Endothelial cell of umbilical vein (primary cell): ENCODE measurements at places on chromosomes 13 and 19. TPM values are rescaled to one million over a fixed set of nuclear protein-coding genes. Genes with fewer than 3 reads are reported as not detected.

The EID2 gene
- total RNA-seq = 17.4 and 19.2 TPM in 2 replicates

The ZSCAN4 gene
- total RNA-seq = not detected in 2 replicates

The ZNF112 gene
- 4.6 and 7.5 TPM in 2 replicates for total RNA-seq

The FLT1 gene
- 104 and 178 TPM in 2 replicates for total RNA-seq

The COMP gene
- not detected in 2 replicates for total RNA-seq

The GNA15 gene
- not detected in 2 replicates for total RNA-seq

The ZNF99 gene
- not detected in 2 replicates for total RNA-seq

The TPTE2 gene
- total RNA-seq = not detected in 2 replicates

The DCT gene
- total RNA-seq = not detected in 2 replicates

The IL17D gene
- 4.9 and 6.1 TPM in 2 replicates for total RNA-seq

The TEX26 gene
- not detected in 2 replicates for total RNA-seq

The OVOL3 gene
- total RNA-seq = not detected in 2 replicates

The THSD1 gene
- total RNA-seq = 25.2 and 25.4 TPM in 2 replicates

The KLK12 gene
- not detected in 2 replicates for total RNA-seq

The AXL gene
- 151 and 172 TPM in 2 replicates for total RNA-seq

The TGFBR3L gene
- total RNA-seq = 1.2 TPM in 1 of 2 replicates, not detected in the other

The PLEKHA4 gene
- 4.9 and 10.1 TPM in 2 replicates for total RNA-seq

The C19orf38 gene
- total RNA-seq = not detected in 2 replicates

The GTF2F1 gene
- total RNA-seq = 56.4 and 58.2 TPM in 2 replicates

The PALM3 gene
- total RNA-seq = 0.31 TPM in 1 of 2 replicates, not detected in the other

The JSRP1 gene
- not detected in 2 replicates for total RNA-seq
